ENCODE measurements at places on chromosomes 6 and 20.

- no peak for DNase-seq
Observed at GRCh38 chr20:12786276-12786675, 222.5 kb upstream of the SPTLC3 start.

DNA sequence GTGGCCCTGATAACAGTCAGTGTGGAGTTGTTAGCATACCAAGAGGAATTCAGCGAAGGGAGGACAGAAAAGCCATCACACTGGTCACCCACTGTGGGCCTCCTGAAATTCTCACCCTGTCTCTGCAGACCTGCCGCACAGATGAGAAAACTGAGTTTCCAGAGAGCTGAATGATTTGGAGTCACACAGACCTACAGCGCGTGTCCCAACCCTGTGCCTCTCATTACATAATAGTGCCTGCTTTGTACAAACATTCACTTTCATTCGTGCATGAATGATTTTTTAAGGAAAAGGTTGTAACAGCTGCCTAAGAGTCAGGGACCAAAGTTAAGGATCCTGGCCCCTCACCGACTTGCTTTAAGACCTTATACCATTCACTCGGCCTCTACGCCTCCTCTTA, 62.7 kb downstream of the THBS2 start:
- DNase-seq = no peak

DNA sequence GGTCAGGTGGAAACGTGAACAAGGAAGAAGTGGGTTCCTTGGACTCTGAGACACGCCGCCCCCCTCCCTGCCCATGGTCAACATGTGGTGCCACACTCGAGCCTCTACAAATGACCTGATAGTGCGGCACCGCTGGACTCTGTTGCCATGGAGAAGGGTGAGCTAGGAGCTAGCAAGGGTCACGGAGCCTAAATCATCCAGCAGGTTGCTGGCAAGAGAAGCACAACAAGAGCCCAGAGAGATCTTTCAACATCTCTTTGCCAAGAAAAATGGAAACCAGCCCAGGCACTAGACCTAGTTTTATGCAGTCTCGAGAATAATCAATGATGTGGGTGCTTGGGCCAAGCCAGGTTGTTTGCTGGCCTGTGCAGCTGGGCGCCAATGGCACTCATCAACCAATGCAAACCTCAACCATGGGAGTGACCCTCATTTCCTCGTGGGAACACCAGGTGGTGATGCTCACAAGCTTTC, 69.5 kb downstream of the NOL4L start:
- DNase-seq = no peak

- DNase-seq = no peak
Observed at GRCh38 chr20:1019344-1019743, 17.2 kb upstream of the RSPO4 start.

DNA sequence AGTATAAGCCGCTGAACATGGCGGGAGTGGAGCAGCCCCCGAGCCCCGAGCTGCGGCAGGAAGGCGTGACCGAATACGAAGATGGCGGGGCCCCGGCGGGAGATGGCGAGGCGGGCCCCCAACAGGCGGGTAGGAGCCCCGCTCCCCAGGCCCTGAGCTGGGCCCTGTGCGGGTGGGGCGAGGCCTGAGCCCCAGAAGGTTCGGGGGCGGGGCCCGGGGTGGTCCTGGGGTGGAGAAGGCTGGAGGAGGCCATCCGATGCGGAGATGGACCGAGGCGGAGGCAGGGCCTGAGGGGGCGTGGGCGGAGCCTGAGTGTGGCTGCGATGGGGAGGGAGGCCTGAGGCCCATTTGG, 7.1 kb downstream of the L3MBTL1 start:
- no peak for DNase-seq

- no peak for DNase-seq
Observed at GRCh38 chr6:50145125-50145524, 95.4 kb upstream of the DEFB112 start.

DNA sequence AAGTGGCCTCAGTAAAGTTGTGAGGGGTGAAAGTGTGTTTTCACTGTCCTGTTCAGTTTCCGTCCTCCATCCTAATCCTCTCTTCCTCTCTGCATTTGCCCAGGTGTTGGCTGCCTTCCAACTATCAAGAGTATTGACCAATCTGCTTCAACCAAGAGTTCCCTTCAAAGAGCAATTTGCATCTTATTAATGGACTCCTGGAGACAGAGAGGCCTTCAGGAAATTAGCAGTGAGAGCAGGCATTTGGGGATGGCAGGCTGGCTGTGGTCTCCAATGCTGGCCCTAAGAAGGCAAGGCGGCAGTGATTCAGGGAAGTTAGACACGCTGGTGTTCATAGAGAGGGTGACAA, 77.2 kb downstream of the GPR6 start:
- no peak for DNase-seq

- DNase-seq = no peak
Observed at GRCh38 chr6:56522495-56523270, 120.0 kb downstream of the DST start.

GRCh38 chr6:110178626-110179405, 654 bp downstream of the WASF1 start:
- DNase-seq = peak; percentile 38

GRCh38 chr6:111951497-111952085, 78.3 kb upstream of the FYN start:
- no peak for DNase-seq

DNA sequence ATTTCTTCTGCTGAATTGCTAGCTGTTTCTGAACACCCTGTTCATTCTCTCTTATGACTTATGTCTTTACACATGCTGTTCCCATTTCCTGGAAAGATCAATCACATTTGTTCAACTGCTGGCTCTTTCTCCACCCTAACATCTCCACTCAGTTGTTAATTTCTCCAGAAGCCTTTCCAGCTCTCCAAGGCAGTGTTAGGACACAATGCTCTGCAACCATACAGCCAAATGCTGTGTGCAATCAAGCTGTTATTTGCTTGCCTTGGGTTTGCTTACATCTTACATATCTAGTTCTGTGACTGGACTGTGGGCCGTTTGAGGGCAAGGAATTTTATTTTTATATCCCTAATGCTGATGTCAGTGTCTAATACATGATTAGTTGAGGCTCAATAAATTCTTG, 24.2 kb upstream of the CITED2 start:
- DNase-seq = no peak

- DNase-seq = no peak
Observed at GRCh38 chr6:54886932-54887584, 40.5 kb downstream of the FAM83B start.

DNA sequence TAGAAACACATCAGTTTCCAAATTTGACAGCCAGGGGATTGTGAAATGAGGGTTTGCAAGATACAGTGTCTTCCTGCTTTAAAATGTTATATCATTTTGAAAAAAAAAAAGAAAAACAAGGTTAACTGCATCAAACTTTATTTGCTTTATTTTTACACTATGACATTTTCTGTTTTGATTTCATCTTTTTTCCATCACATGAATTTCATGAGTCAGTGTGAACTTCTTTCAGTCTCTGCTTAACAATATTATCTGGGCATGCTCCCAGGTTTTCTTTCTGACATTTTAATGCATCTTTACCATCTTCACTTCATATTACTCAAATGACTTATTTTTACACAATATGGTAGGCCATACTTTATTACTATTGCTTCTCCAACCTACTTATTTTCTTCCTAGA, 1.9 kb downstream of the NCOA7 start:
- DNase-seq = no peak

- no peak for DNase-seq
Observed at GRCh38 chr20:63129991-63130657, 85.8 kb downstream of the YTHDF1 start.

DNA sequence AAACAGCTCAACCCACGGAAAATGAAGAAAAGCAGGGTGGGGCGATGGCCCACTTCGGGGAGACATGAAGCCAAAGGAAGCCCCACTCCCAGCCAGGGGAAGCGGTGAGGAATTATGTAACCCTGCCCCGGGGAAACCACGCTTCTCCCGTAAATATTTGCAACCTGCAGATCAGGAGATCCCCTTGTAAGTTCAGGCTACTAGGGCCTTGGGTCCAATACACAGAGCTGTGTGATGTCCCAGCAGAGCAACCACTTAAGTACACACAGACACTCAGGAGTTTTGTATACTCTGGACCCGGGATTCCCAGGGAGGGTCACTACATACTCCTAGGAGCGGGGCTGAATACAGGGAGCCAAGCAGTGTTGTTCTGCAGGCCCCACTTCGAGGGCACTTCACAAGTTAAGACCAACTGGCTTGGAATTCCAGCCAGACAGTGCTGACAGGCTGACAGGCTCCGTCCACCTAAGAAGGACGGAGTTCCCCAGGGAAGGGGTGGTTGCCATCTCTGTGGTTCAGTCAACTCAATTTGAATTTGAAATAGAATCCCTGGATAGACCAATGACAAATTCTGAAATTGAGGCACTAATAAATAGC, 301.4 kb upstream of the THEMIS start:
- no peak for DNase-seq

- no peak for DNase-seq
Observed at GRCh38 chr6:122726649-122727048, 52.9 kb upstream of the FABP7 start.

GRCh38 chr6:136753624-136754023, 38.7 kb downstream of the MAP3K5 start:
- no peak for DNase-seq

GRCh38 chr6:127475135-127475822, 16.1 kb upstream of the KIAA0408 start:
- no peak for DNase-seq

DNA sequence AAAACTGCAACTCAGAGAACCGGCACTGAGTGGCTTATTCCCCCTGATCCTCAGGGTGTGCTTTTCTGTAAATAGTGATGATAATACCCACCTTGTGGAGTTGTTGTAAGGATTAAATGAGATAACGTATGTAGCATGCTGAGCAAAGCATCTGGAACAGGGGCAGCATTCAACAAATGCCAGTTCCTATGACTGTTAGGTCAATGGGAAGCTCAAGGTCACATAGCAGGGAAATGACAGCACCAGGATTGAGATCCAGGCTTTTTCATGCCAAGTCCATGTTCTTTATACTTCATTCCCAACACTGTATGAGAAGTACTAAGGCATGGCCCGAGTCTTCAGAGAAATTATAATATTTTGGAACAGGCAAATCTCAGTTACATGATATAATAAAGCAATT, 5.1 kb downstream of the RCAN2 start:
- no peak for DNase-seq

DNA sequence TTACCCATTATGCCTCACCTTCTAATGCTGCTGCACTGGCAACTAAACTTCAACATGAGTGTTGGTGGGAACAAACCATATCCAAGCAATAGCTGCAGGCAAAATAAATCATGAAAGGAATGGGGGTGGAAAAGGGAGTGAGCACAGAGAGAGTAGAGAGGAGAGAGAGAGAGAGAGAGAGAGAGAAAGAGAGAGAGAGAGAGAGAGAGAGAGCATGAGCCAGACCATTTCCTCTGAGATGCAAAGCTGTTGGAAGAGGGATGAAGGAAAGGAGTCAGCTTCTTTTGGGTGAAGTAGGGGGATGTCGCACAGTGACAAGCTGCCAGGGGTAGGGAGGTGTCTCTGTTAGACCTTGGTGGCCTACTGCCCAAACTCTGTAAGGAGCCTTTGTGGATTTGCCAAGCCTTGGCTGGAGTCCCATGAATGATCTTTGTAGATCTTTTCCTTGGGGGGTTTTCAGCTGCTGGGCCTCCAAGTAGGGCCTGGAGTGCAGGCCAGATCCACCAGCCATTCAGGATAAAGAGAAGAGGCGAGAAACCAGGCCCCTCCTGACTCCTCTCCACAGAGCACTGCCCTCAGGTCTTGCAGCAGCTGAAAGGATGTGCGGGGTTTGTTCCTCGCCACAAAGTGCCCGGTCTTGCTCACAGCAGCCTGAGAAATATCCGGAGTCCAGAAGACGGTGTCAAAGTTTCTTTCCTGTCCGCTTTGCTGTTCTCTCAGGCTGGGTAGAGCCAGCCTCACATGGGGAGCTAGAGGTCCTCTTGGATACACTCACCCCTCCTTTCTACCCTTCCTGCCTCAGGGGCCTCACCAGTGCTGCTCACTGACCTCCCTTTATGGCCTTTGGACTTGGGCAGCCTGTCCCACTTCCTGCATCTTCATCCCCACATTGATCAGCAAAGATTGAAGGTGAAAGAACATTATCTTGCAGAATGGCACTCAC, 17.8 kb downstream of the BTBD3 start:
- DNase-seq = no peak
